ENCODE measurements at places on chromosomes 16 and 17.

DNA sequence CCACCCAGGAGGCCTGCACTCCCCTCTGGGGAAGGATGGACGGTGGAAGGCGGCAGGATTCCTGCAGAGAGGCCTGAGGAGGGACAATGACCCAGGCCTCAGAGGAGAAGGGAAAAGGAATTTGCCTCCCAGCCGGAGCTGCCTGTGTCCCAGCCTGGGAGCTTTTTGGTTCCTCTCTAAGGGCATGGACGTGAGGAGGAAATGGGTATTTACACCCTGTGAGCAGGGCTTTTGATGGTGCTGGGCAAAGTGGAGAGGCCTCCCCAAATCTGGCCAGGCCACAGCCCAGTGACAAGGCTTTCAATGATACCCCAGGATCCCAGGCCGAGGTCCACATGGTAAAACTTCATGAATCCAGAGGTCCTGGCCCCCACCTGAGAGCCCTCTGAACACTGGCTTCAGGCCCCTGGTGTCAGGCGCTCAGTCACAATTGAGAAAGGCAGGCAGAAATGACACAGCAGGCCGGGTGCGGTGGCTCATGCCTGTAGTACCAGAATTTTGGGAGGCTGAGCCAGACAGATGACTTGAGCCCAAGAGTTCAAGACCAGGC lies 56.0 kb upstream of the DOC2B start:
- DNase-seq = no peak

DNA sequence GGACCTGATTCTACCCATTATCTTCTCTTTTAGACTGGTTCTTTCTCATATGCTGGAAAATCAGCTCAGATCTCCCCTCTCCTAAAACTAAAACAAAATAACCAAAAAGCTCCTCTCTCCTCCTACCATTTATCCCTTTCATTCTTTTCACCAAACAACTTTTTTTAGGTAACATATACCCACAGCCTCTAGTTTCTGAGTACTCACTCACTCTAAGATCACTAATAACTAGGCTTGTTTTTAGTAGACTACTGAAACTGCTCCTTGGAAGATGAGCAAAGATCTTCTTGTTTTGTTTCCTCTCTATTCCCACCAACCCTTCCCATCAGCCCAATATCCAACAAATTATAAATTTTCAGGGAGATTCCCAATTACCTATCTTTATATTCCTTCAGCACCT lies 129.0 kb downstream of the SKAP1 start:
- no peak for DNase-seq

- no peak for DNase-seq
These were observed 36.4 kb downstream of the CLEC16A start for GRCh38 chr16:10980813-10981212.

DNA sequence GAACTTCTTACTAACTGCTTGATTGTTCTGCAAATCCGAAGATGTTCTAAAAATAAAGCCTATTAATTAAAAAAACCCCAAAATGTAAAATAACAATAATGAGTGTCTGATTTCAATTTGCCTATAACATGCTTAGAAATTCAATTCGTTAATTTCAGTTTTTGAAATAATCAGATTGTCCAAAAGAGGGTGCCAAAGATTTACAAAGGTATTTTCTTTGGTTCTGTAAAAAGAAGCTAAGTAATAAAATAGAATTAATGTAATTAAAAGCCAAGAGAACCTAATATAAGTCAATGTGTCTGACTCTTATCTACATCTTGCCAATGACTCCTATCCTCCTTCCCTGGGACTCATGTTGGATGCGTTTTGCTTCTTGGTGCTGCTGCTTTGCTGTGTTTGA lies 75.0 kb upstream of the CPHXL start:
- DNase-seq = no peak

DNA sequence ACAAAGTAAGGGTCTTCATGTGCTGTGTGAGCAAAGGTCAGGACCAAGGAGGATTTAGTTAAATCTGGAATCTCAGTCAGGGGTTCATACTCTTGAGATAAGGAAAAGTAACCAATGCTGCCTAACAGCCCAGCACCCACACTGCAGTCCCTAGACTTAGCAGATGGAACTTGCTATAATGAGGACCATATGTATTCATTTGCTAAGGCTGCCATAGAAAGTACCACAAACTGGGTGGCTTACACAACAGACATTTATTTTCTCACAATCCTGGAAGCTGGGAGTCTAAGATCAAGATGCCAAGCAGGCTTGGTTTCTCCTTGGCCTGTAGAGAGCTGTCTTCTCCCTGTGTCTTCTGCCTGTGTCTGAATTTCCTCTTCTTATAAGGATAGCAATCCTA lies 20.8 kb downstream of the ZP2 start:
- no peak for DNase-seq

DNA sequence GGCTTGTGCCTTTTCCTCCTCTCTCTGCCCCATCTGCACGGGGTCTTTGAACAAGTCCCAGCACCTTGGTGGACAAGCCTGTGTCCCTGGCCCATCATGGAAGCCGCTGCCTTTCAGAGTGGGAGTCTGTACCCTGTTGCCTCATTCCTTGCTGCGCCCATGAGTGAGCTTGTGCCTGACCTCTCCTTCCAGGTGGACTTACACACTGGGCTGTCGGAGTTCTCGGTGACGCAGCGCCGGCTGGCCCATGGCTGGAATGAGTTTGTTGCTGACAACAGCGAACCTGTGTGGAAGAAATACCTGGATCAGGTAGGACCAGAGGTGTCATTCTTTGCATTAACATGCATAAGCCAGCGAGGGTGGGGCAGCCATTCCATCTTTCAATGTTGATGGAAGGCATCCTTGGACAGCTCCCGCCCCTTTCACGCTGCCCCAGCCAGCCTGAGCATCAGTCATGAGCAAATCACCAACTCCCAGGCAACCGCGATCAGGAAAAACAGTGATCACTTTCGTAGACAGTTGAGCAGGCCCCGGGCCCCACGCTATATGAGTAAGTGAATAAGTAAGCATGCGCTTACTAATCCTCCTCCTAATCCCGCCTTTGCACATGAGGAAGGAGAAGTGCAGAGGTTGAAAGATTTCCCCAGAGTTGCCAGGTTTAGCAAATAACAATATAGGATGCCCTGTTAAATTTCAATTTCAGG lies 36.8 kb downstream of the ATP2C2 start:
- DNase-seq = no peak

GRCh38 chr16:169014-169413 lies 3.2 kb downstream of the HBM start:
- no peak for DNase-seq

GRCh38 chr16:3819175-3819527 lies 61.4 kb downstream of the CREBBP start:
- DNase-seq = no peak

DNA sequence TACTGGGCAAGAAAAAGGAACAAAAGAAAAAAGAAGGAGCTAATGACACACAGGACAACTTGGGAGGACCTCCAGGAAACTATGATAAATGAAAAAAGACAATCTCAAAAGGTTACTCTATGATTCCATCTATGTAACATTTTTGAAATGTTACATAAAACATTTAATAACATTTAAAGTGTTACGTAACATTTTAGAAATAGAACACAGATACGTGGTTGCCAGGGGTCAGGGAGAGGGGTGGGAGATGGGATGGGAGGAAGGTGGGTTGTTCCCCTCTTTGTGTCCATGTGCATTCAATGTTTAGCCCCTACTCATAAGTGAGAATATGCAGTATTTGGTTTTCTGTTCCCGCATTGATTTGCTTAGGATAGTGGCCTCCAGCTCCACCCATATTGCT lies 116.6 kb downstream of the C16orf95 start:
- DNase-seq = no peak

DNA sequence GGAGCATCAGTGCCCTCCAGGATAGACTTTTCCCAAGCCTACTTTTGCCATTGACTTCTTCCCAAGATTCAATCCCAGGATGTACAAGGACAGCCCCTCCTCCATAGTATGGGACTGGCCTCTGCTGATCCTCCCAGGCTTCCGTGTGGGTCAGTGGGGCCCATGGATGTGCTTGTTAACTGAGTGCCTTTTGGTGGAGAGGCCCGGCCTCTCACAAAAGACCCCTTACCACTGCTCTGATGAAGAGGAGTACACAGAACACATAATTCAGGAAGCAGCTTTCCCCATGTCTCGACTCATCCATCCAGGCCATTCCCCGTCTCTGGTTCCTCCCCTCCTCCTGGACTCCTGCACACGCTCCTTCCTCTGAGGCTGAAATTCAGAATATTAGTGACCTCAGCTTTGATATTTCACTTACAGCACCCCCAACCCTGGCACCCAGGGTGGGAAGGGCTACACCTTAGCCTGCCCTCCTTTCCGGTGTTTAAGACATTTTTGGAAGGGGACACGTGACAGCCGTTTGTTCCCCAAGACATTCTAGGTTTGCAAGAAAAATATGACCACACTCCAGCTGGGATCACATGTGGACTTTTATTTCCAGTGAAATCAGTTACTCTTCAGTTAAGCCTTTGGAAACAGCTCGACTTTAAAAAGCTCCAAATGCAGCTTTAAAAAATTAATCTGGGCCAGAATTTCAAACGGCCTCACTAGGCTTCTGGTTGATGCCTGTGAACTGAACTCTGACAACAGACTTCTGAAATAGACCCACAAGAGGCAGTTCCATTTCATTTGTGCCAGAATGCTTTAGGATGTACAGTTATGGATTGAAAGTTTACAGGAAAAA lies 9.7 kb upstream of the CYLD start:
- DNase-seq = no peak

DNA sequence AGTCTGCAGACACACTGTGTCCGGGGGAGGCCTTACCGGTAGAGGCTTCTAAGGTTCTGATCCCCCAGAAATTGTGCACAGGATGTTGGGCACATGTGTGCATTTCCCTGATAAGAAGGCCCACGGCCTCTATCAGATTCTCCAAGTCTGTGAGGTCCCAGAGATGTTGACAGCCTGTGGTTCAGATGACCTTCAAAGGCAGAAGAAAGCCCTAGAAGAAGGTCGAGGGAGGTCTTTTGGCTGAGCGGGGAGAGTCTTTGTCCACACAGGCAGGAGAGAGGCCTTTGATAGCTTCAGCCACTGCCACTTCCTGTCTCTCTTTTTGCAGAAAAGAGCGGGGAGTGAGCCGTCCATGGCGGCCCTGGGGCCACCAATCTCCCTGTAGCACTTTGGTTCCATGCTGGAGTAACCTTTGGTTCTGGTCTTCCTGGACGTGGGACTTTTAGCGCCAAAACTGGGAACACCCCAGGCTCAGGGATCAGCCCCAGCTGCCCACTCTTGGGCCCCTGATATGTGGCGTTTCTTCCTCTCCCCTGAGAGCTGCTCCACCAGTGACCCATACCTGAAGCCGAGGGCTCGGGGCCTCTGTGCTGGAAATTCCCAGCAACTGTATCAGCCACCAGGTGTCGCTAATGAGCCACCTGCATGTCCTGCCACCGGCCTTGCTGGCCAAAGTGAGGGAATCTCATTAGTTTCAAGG lies 28.1 kb upstream of the LGALS9 start:
- DNase-seq = peak; percentile 69

DNA sequence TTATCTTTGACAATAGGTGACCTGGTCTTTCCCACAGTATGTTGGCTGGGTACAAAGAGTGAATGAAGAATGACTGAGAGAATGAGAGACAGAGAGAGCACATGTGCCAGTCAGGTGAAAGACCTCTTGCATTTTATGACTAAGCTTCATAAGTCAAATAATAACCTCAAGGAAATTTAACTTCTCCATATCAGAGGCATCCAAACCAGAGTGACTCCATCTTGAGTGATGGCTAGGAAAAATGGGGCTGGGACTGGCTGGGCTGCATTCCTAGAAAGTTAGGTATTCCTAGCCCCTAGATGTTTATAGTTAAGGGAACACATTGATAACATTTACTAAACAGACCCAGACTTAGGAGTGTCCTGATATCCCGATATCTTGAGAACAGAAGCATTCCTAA lies 3.9 kb upstream of the RBL2 start:
- DNase-seq = no peak

- peak; percentile 13 for DNase-seq
These were observed 7.2 kb downstream of the SRCIN1 start for GRCh38 chr17:38598536-38598935.

- DNase-seq = no peak
These were observed 372.1 kb downstream of the CPPED1 start for GRCh38 chr16:12431561-12431960.

DNA sequence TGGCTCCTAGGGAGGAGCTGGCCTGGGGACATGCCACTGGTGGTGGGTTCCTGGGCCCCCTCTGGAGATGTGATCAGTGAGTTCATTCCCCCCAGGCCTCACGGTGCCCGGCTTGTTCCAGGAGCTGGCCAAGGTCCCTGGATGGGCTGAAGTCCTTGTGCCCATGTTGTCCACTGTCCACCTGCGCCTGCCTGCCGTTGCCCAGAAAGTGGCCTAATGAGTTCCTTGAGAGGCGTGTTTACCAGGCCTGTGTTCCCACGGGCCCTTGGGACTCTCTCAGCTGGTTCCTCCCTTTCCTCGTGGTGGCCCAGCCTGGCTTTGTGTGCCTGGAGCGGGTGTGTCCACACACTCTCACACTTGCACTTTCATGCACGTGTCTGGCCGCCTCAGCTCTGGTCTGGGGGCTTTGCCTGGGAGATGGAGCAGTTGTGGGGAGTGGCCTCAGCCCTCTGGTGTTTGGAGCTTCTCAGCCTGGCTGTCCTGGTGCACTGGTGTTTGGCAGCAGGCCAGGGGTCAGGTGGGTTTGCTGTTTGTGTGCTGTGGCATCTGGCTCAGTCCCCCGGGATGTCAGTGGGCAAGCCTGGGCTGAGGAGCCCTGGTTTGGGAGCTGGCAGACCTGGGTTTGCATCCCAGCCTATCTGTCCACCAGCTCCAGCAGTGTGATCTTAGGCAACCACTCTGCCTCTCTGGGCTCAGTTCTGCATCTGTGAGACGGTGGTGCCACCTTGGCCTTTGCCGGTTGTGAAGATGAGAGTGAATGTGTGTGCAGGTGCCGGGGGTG lies 18.0 kb downstream of the ADCY7 start:
- DNase-seq = no peak

DNA sequence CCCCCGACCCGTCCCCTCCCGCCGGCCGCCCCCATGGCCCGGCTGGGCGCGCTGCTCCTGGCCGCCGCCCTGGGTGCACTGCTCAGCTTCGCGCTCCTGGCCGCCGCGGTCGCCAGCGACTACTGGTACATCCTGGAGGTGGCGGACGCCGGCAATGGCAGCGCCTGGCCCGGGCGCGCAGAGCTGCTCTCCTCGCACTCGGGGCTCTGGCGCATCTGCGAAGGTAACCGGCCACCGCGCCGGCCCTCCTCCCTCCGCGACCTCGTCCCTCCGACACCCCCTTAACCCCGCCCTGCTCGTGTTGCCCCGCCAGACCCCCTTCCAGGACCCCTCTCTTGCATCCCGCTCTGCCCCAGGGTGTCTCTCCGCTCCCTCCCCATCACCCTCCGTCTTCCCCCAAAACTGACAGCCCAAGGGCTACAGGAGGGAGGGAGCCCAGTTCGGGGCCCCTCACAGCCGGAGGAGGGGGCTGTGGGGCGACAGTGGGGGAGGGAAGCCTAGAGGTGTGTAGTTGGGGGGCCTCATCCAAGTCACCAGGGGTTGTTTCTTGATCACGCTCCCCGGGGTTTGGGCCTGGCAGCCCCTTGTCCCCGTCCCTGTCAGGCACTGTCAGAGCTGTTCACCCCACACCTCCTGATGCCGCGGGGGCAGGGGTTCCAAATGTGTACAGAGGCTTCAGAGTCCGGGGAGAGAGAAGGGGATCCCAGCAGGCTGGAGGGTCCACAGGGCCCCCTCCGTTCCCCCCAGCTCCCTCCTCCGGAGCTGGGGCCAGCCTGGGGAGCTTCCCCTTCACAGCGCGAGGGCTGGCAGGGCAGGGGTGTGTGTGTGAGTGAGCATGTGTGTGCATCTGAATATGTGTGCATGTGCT lies 794 bp downstream of the TMEM235 start:
- no peak for DNase-seq

- no peak for DNase-seq
These were observed 20.2 kb upstream of the FMNL1 start for GRCh38 chr17:45201457-45201856.

GRCh38 chr17:57514614-57515013 lies 230.5 kb downstream of the CCDC182 start:
- DNase-seq = no peak

- DNase-seq = no peak
These were observed 37.4 kb downstream of the PSME3IP1 start for GRCh38 chr16:57148481-57148880.
